ENCODE measurements at places on chromosomes 2 and 18. TPM values are rescaled to one million over a fixed set of nuclear protein-coding genes. Genes with fewer than 3 reads are reported as not detected.
A peak's percentile ranks its signal among the peaks of the same experiment; 100 is the strongest.

DNA sequence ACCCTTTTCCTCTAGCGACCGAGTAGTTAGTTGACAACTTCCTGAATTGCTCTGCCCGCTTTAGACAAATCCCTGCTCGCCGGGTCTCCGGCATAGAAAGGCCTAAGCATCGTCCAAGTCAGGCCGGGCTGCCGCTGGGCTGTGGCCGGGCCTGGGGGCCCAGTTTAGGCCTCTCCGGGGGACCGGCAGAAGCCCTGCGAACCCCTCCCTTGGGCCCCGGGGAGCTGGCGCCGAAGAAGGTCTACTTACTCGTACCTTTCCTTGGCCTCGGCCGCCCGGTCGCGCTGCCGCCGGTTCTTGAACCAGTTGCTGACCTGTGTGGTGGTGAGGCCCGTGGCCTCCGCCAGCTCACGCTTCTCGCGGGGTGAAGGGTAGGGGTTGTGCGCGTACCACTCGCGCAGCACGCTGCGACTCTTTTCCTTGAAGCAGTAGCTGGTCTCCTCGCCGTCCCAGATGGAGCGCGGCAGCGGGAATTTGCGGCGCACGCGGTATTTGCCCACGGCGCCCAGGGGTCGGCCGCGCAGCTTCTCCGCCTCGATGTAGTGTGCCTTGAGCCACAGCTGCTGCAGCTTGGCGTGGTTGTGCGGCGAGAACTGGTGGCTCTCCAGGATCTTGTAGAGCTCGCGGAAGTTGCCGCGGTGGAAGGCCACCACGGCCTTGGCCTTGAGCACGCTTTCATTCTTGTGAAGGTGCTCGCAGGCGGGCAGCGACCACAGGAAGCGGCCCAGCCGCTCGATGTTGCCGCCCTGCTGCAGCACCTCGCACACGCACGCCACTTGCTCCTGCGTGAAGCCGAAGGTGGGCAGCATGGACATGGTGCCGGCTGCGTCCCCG lies 739 bp downstream of the SIX2 start:
- H3K36me3 ChIP-seq: no peaks in the 10 kb centered on the region
- H3K4me1 ChIP-seq: peaks cover 68% of the 10 kb centered on the region
- H3K4me3 ChIP-seq: peak overlapping the region; percentile 50

GRCh38 chr2:205531072-205531471 lies 151.2 kb upstream of the NRP2 start:
- H3K36me3 ChIP-seq: no peaks in the 10 kb centered on the region
- H3K4me1 ChIP-seq: no peaks in the 10 kb centered on the region
- H3K27me3 ChIP-seq: no peaks in the 10 kb centered on the region
- no peak overlapping the region for H3K27ac ChIP-seq

DNA sequence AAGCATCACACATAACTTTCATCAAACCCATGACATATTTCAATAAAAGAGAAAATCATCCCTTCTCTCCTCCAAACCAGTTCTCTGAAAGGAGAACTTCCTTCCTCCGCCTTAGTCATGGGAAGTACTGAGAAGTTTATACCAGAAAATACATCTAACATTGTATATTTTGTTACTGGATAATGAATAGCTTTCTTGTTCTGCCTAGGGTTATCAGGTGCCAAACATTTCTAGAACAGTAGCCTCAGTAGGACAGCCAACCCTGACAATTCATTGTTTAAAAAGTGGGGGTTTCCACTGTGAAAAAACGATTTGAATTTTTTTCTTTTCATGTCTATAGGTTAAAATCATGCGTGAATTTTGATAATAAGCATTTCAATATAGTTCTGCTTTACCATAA lies 16.0 kb upstream of the DAW1 start:
- DNase-seq: no peak
- H3K36me3 ChIP-seq: no peaks in the 10 kb centered on the region
- H3K27ac ChIP-seq: no peak overlapping the region
- H3K4me3 ChIP-seq: no peak overlapping the region
- H3K4me1 ChIP-seq: no peaks in the 10 kb centered on the region

GRCh38 chr2:239694487-239694886 lies 293.7 kb upstream of the HDAC4 start:
- no peaks in the 10 kb centered on the region for H3K4me1 ChIP-seq
- no peak overlapping the region for H3K4me3 ChIP-seq
- H3K36me3 ChIP-seq: no peaks in the 10 kb centered on the region
- no peak for DNase-seq

DNA sequence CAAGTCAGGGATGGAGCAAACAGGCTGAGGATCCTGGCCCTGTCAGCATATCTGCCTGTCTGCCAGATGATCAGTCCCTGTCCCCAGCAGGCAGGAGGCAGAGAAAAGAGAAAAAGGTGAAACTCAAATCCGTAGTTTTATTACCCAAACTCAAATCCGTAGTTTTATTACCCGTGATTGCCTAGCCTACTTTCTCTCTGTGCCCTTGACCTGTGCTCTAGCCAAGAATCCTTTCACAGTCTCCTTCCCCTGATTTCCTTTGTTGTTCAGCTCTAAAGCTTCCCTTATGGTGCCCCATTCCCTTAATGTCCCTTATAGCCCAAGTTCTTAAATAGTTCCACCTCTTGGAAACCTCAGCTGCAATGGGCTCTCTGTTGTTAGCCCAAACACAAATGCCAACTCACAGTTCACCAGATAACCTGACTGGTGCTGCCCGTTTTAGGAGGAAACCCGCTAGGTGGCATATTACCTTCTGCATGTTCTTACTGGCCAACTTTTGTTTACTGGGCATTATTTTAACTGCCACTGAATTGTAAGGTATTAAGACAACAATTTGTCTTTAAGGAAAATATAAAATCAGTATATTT lies 125.7 kb upstream of the FZD5 start:
- DNase-seq: no peak
- no peak overlapping the region for H3K4me3 ChIP-seq
- H3K27me3 ChIP-seq: no peaks in the 10 kb centered on the region

- DNase-seq: no peak
- no peak overlapping the region for H3K4me3 ChIP-seq
- no peaks in the 10 kb centered on the region for H3K4me1 ChIP-seq
- H3K27me3 ChIP-seq: no peaks in the 10 kb centered on the region
These were observed 1723.5 kb upstream of the LRRTM1 start for GRCh38 chr2:82027921-82028615.

DNA sequence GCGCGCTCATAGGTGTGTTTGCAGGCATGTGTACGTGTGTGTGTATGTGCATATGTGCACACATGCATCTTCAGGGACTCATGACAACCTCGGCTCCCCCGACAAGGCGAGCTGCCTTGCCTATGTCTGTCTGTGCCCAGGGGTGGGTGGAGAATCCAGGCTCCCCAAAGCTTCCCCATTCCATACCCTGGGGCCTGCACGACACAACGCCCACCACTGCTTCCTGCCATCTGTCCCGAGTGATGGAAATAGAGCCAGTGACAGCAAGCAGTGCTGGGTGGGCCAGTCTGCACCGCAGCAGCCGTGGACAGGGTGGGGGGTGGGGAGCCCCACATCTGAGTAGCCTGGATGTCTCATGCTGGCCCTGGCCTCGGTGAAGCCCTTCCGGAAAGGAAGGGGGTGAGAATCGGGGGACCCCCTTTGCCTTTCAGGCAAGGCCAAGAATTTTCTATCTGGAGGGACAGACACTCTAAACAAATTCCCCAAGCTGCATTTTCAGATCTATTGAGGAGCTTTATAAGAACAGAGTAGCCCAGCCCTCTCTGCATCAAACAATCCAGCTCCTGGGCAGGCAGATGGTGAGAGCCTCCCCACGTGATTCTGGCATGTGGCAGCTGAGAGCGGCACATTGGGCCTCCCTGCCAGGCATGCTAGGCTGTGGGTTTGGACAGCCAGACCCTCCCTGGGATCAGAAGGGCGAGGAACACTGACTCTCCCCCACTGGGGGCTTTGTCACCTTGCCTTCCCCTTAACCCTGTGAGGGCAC lies 4.9 kb downstream of the KCNIP3 start:
- H3K27ac ChIP-seq: no peak overlapping the region
- H3K4me1 ChIP-seq: no peaks in the 10 kb centered on the region
- no peaks in the 10 kb centered on the region for H3K36me3 ChIP-seq
- no peak overlapping the region for H3K4me3 ChIP-seq
- no peak for DNase-seq

GRCh38 chr2:152015552-152015951 lies 83.3 kb downstream of the CACNB4 start:
- no peaks in the 10 kb centered on the region for H3K27me3 ChIP-seq
- no peak for DNase-seq
- H3K36me3 ChIP-seq: no peaks in the 10 kb centered on the region
- H3K27ac ChIP-seq: no peak overlapping the region

- no peak for DNase-seq
- H3K4me1 ChIP-seq: peaks cover 5% of the 10 kb centered on the region
- peaks cover 62% of the 10 kb centered on the region for H3K36me3 ChIP-seq
- H3K27me3 ChIP-seq: no peaks in the 10 kb centered on the region
- no peak overlapping the region for H3K4me3 ChIP-seq
These were observed 9.2 kb upstream of the D2HGDH start for GRCh38 chr2:241724975-241725870.

GRCh38 chr2:238159071-238159539 lies 335 bp downstream of the ERFE start:
- peaks cover 36% of the 10 kb centered on the region for H3K4me1 ChIP-seq
- H3K36me3 ChIP-seq: no peaks in the 10 kb centered on the region
- peaks cover 31% of the 10 kb centered on the region for H3K27me3 ChIP-seq
- DNase-seq: peak; percentile 78
- no peak overlapping the region for H3K27ac ChIP-seq

The KIF5C gene
- 1.1 TPM for polyA plus RNA-seq

The SIGLEC15 gene
- 1.8 TPM for polyA plus RNA-seq

The SIX3 gene
- polyA plus RNA-seq: not detected

The ACVR1C gene
- polyA plus RNA-seq: 0.03 TPM

The DNAH6 gene
- not detected for polyA plus RNA-seq

The QPCT gene
- 4.4 TPM for polyA plus RNA-seq

The TRPM8 gene
- 0.02 TPM for polyA plus RNA-seq

All from spleen (tissue), 13 donors.